ENCODE measurements at places on chromosomes 2 and 18.

DNA sequence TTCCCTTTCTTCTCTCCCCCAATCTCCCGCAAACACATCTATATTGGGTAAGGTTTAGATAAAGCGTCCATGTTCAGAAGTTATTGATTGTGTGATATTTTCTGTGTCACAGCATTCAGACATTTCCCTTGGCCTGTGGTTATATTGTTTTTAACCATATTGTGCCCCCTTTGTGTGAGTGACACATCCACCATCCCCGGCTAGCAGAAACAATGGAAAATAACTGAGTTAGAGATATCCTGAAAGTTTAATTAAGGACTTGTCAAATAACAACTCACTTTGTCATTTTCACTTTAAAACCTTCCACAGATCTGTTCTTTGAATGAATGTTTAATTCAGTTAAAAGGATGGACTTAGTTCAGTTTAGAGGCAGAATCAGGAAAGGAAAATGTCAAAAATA is 151.0 kb downstream of the KCNJ3 start:
- no peak for DNase-seq

GRCh38 chr2:222290736-222291484 is 7.9 kb downstream of the PAX3 start:
- peak; percentile 80 for DNase-seq

DNA sequence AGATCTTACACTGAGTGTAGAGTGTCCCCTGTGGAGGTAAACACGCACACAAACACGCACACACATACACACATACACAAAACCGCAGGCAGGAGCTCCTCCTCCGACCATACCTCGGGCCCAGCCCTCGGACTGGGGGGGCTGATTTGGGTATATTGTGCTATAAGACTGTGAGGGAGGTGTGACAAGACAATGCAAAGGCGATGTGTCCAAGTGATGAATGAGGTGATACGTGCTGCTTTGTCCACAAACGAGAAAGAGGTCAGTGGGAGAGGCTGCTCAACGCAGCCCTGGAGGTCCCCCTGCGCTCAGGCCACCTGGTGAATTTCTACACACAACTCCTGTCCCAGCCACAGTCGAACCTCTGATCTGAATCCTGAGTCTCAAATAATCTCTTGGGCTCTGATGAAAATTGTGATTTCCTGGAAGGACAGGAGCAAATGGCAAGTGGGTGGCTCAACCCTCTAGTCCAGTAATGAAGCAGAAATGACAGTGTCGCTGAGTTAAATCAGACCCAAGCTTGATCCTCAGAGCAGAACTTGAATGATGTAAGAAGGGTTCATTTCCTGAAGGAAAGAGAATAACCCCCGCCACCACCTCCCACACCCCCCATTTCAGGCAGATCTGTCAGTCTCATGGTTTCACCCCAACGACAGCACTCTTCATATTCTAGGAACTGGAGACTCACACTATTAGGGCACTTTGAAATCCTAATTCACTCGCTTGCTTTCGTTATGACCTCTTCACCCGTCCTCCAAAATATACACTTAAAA is 48.9 kb upstream of the ASXL2 start:
- no peak for DNase-seq

DNA sequence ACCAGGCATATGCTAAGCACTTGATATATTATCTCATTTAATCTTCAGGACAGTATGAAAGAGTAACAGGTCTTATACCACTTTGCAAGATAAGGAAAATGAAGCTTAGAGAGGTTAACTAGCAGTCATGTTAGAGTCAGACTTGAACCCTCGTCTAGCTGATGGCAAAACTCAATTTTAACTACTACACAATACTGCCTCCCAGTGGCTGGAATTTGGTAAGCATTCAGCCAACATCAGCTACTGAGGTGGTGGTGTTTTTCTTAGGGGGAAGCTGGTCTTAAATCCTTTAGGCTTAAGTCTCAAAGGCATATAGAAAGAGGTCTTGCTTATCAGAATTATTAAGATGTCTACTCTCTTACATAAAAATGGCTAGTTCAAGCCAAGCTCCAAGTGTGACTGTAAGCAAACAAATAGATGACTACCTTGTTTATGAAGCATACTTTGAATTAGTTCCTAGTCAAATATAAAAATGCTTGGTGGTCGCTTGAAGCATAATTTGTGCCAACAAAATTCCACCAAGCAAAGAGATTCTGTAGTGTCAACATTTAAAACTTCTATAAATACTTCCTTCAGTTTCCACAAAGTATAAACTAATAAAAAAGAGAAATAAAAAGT is 325.4 kb upstream of the FIGN start:
- peak; percentile 31 for DNase-seq

- DNase-seq: no peak
Measured at GRCh38 chr18:73656691-73657090, 490.9 kb downstream of the FBXO15 start.

DNA sequence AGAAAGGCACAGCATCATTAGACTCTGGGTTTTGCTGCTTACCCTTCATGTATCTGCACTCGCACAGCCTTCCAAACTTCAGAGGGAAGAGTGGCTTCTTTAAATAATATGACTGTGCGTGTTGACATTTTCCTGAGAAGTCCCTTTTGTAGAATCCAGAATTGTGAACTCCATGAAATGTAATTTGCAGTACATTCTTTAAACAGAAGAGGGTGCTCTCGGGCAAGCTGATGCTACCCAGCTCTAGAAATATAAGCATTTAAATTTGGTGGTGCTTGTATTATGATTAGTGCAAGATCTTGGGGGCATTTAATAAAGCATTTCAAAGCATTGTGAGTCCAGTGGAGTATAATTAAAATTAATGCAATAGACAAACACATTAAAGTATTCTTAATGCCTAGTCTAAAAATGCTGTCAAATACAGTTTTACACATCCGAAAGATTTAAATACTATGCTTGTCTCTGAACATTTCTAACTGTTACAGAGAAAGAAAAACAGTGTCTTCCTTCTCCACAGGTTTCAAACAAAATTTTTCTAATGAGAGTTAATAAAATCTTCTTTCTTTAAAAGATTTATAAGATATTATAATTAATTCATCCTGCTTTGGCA is 17.3 kb upstream of the GTF2A1L start:
- DNase-seq: peak; percentile 51

DNA sequence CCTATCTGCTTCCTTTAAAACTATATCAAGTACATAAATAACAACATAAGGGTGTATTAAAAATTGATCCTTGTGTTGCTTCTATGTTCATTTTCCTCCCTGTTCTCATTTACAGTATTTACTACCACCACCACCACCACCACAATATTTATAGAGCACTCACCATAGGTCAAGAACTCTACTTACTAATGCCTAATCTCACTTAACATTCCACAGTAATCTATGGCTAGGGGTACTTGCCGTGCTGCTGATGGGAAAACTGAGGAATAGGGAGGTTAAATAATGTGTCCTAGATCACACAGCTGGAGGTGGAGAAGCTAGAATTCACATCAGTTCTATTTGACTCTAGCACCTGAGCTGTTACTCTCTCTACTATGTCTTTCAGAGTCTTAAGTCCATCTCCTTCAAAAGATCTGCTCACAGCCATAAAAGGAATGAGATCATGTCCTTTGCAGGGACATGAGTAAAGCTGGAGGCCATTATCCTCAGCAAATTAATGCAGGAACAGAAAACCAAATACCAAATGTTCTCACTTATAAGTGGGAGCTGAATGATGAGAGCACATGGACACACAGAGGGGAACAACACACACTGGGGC is 54.1 kb upstream of the ZNF385B start:
- no peak for DNase-seq

- no peak for DNase-seq
Measured at GRCh38 chr18:12839057-12839525, 44.9 kb downstream of the PTPN2 start.

GRCh38 chr18:35128675-35129074 is 87.5 kb downstream of the MAPRE2 start:
- no peak for DNase-seq

- DNase-seq: no peak
Measured at GRCh38 chr2:58405341-58405740, 164.2 kb upstream of the FANCL start.

GRCh38 chr2:194602750-194603149 is 1054.3 kb upstream of the SLC39A10 start:
- no peak for DNase-seq

GRCh38 chr18:11561293-11561692 is 48.1 kb upstream of the SLC35G4 start:
- DNase-seq: no peak

GRCh38 chr18:44708451-44709083 is 27.9 kb downstream of the SETBP1 start:
- DNase-seq: no peak

DNA sequence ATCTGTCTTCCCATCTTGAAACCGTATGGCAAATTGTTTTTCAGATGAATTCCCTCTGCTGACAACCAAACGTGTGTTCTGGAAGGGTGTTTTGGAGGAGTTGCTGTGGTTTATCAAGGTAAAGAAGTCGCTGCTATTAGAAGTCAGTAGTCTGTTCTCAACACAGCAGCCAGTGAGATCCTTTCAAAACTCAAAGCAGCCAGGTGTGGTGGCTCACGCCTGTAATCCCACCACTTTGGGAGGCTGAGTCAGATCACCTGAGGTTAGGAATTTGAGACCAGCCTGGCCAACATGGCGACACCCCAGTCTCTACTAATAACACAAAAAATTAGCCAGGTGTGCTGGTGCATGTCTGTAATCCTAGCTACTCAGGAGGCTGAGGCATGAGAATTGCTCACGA is 2.1 kb downstream of the TYMS start:
- DNase-seq: no peak
